Prostate gland (tissue), 2 donors: ENCODE measurements at places on chromosomes 1 and 21. TPM values are rescaled to one million over a fixed set of nuclear protein-coding genes. Genes with fewer than 3 reads are reported as not detected.

DNA sequence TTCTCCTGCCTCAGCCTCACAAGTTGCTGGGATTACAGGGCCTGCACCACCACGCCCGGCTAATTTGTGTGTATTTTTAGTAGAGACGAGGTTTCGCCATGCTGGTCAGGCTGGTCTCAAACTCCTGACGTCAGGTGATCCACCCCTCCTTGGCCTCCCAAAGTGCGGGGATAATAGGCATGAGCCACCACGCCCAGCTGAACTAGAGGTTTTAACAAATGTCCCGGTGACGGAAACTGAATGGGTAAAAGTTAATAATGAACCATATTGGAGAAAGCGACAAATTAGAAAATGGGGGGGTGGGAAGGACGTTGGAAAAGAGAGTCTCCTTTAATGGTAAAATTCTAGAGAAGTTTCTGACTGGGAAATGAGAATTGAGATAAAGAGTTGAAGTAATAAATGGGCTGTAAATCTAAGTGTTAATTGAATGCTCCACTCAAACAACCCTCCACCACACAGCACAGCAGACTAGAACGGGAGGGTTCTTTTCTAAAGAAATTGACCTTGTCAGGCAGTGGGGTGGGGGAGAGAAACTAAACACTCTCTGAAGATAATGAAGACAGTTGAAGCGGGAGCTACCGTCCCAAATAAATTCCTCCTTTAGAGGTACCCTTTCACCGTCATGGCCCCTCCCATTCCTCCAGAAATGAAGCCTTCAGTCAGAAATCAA, 46.9 kb upstream of the PUM1 start:
- no peak for DNase-seq
- no peak overlapping the region for H3K4me3 ChIP-seq
- no peak overlapping the region for H3K27ac ChIP-seq
- no peaks in the 10 kb centered on the region for H3K27me3 ChIP-seq

- H3K4me1 ChIP-seq = no peaks in the 10 kb centered on the region
- H3K27ac ChIP-seq = no peak overlapping the region
- H3K36me3 ChIP-seq = no peaks in the 10 kb centered on the region
- no peak overlapping the region for H3K4me3 ChIP-seq
- no peak for DNase-seq
Measured at GRCh38 chr1:222732216-222733159, 4.5 kb upstream of the FAM177B start.

- no peak for DNase-seq
- H3K27ac ChIP-seq = no peak overlapping the region
- H3K4me1 ChIP-seq = no peaks in the 10 kb centered on the region
- H3K36me3 ChIP-seq = no peaks in the 10 kb centered on the region
Measured at GRCh38 chr1:178121883-178122282, 28.0 kb downstream of the RASAL2 start.

GRCh38 chr1:5780324-5780716, 211.9 kb downstream of the NPHP4 start:
- no peaks in the 10 kb centered on the region for H3K4me1 ChIP-seq
- H3K4me3 ChIP-seq = no peak overlapping the region
- H3K36me3 ChIP-seq = no peaks in the 10 kb centered on the region
- DNase-seq = no peak

DNA sequence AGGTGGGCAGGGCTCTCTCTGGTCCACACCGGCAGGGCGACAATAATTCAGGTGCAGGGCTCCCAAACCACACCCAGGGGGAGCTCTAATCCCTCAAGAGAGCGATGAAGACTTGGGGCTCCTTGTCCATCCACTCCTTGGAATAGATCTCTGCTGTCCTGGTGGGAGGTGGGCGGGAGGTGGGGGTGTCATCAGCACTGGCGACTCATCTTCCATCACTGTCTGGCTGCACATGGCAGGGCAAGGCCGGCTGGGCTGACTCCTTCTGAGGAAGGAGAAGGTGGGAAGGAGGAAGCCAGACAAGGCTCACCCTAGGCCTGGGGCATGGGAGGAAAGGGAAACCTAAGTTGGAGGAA, 29.3 kb downstream of the TNNT2 start:
- H3K4me1 ChIP-seq = peaks cover 3% of the 10 kb centered on the region
- H3K27ac ChIP-seq = no peak overlapping the region
- H3K27me3 ChIP-seq = no peaks in the 10 kb centered on the region
- no peak for DNase-seq
- no peaks in the 10 kb centered on the region for H3K36me3 ChIP-seq
- no peak overlapping the region for H3K4me3 ChIP-seq

GRCh38 chr1:57839067-57839466, 415.2 kb upstream of the DAB1 start:
- no peaks in the 10 kb centered on the region for H3K27me3 ChIP-seq
- no peaks in the 10 kb centered on the region for H3K4me1 ChIP-seq
- no peak overlapping the region for H3K27ac ChIP-seq
- H3K36me3 ChIP-seq = no peaks in the 10 kb centered on the region

- no peaks in the 10 kb centered on the region for H3K27me3 ChIP-seq
- H3K27ac ChIP-seq = no peak overlapping the region
- no peak overlapping the region for H3K4me3 ChIP-seq
- DNase-seq = no peak
- H3K36me3 ChIP-seq = no peaks in the 10 kb centered on the region
Measured at GRCh38 chr1:54355931-54356679, 50.1 kb downstream of the SSBP3 start.

- no peaks in the 10 kb centered on the region for H3K36me3 ChIP-seq
- no peak overlapping the region for H3K4me3 ChIP-seq
- no peaks in the 10 kb centered on the region for H3K27me3 ChIP-seq
- DNase-seq = no peak
- no peaks in the 10 kb centered on the region for H3K4me1 ChIP-seq
Measured at GRCh38 chr1:167200749-167201148, 19.9 kb upstream of the POU2F1 start.

GRCh38 chr1:34140011-34140676, 24.9 kb downstream of the CSMD2 start:
- no peaks in the 10 kb centered on the region for H3K4me1 ChIP-seq
- no peak for DNase-seq
- no peak overlapping the region for H3K4me3 ChIP-seq
- no peak overlapping the region for H3K27ac ChIP-seq

DNA sequence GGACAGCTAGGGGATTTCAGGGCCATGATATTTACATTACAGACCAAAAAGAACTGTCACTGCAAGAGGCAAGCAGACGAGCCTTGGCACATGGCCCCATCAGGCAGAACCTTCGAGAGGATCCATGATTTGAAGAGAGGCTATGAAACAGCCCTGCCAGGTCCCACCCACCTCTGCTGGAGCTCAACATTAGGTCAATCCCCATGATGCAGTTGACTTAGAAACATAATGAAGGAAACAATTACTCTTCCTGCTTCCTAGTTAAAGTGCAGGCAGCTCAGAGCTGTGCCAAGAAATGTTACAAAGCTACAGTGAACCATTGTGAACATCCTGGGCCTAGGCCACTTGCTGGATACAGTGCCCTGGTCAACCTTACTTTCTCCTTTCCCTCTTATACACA, 41.7 kb upstream of the PTCH2 start:
- H3K4me3 ChIP-seq = no peak overlapping the region
- H3K27ac ChIP-seq = no peak overlapping the region
- no peak for DNase-seq
- H3K36me3 ChIP-seq = no peaks in the 10 kb centered on the region
- no peaks in the 10 kb centered on the region for H3K27me3 ChIP-seq

The DDR2 gene
- total RNA-seq = 27.0 TPM

The TMPRSS15 gene
- total RNA-seq = not detected

The PALMD gene
- total RNA-seq = 18.2 TPM

The RNU1-4 gene
- total RNA-seq = under 0.01 TPM

The OR2L5 gene
- not detected for total RNA-seq

The SLAMF8 gene
- 1.1 TPM for total RNA-seq
